ENCODE measurements at places on chromosomes 7 and 10. TPM values are rescaled to one million over a fixed set of nuclear protein-coding genes. Genes with fewer than 3 reads are reported as not detected.

Gene GRID1
- not detected for total RNA-seq

Gene CYP2W1
- not detected for total RNA-seq

Gene KLHL7
- total RNA-seq = 13.4 TPM

Gene TMEM213
- total RNA-seq = not detected

Gene NPY4R
- total RNA-seq = not detected

Gene CYP3A4
- not detected for total RNA-seq

Gene CFAP43
- not detected for total RNA-seq

Gene STOX1
- 0.10 TPM for total RNA-seq

Gene CLEC2L
- not detected for total RNA-seq

Gene LEP
- not detected for total RNA-seq

Gene ARHGAP19
- 17.8 TPM for total RNA-seq

Gene NODAL
- total RNA-seq = not detected

Gene CHCHD1
- total RNA-seq = 19.3 TPM

Gene ZNF804B
- total RNA-seq = not detected

Gene RELN
- total RNA-seq = not detected

Gene LLCFC1
- total RNA-seq = not detected

Gene HOXA6
- total RNA-seq = not detected

Gene NRCAM
- total RNA-seq = 2.2 TPM

Gene MOGAT3
- not detected for total RNA-seq

Gene SH2B2
- total RNA-seq = 32.1 TPM

Gene PRPS1L1
- total RNA-seq = not detected

Gene SLC26A5
- not detected for total RNA-seq

Gene WDR86
- 0.33 TPM for total RNA-seq

Gene BTBD16
- total RNA-seq = not detected

Gene CLDN15
- 21.0 TPM for total RNA-seq

Gene ZNF37A
- total RNA-seq = 23.1 TPM

Gene CHCHD2
- total RNA-seq = 350 TPM

Gene ADAM22
- total RNA-seq = 0.88 TPM

Gene DGKI
- not detected for total RNA-seq

Gene LOXL4
- total RNA-seq = not detected

Gene BRAT1
- 31.7 TPM for total RNA-seq

Gene ANKRD30A
- not detected for total RNA-seq

Gene PRR15
- not detected for total RNA-seq

Gene RGR
- total RNA-seq = not detected

Gene NPTX2
- total RNA-seq = not detected

Gene C7orf57
- total RNA-seq = not detected

Gene KMT2C
- total RNA-seq = 112 TPM

Gene SCD
- 26.0 TPM for total RNA-seq

Gene HTR5A
- total RNA-seq = not detected

Gene ANLN
- total RNA-seq = 0.73 TPM

Gene SLC18A3
- not detected for total RNA-seq

Gene ZEB1
- total RNA-seq = 38.4 TPM

Gene FMC1
- 11.8 TPM for total RNA-seq

Gene MLXIPL
- total RNA-seq = not detected

Gene C10orf67
- total RNA-seq = not detected

Gene NPC1L1
- not detected for total RNA-seq
